ENCODE measurements at places on chromosomes 1 and 21. TPM values are rescaled to one million over a fixed set of nuclear protein-coding genes. Genes with fewer than 3 reads are reported as not detected.

DNA sequence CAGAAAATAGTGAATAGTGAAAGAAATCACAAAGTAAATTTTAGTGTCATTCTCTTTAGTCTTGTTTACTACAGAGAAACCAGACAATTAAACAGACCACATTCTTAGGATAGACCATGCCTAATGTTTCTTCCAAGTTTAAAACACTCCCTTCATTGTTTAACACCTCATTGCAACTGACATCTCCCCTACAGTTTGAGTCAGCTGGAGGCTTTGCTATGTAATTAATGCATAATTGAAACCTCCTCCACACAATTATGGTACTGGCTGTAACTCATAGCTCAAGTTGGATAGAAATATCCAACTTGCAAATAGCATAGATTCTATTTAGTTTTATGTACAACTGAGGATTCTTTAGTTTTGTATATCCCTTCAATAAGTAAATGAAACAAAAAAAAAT, 35.2 kb upstream of the B3GALT2 start:
- H3K27ac ChIP-seq: no peak overlapping the region
- H3K36me3 ChIP-seq: peaks cover 51% of the 10 kb centered on the region
- no peak overlapping the region for H3K4me3 ChIP-seq
- no peak for DNase-seq
- no peaks in the 10 kb centered on the region for H3K27me3 ChIP-seq

DNA sequence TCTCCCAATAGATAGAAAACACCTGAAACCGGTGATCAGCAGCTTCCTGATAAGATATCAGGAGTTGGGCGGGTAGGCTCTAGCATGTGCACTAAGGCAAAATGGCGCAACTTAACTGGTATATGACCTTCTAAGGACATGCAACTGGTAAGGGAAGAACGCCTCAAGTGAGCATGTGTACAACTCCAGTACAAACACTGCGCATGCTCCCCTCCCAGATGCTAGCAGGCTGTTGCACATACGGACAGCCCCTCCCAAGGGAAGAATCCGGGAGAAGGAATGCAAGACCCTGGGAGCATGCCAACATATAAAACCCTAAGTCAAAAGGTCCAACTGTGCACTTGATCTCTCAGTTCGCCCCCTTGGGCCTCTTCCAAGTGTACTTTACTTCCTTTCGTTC, 110.8 kb downstream of the TSEN15 start:
- no peaks in the 10 kb centered on the region for H3K4me1 ChIP-seq
- DNase-seq: no peak

- no peak for DNase-seq
- H3K4me1 ChIP-seq: no peaks in the 10 kb centered on the region
- no peaks in the 10 kb centered on the region for H3K36me3 ChIP-seq
These were observed 11.1 kb downstream of the COL18A1 start for GRCh38 chr21:45415943-45416611.

The DFFA gene
- total RNA-seq: 102 TPM

DNA sequence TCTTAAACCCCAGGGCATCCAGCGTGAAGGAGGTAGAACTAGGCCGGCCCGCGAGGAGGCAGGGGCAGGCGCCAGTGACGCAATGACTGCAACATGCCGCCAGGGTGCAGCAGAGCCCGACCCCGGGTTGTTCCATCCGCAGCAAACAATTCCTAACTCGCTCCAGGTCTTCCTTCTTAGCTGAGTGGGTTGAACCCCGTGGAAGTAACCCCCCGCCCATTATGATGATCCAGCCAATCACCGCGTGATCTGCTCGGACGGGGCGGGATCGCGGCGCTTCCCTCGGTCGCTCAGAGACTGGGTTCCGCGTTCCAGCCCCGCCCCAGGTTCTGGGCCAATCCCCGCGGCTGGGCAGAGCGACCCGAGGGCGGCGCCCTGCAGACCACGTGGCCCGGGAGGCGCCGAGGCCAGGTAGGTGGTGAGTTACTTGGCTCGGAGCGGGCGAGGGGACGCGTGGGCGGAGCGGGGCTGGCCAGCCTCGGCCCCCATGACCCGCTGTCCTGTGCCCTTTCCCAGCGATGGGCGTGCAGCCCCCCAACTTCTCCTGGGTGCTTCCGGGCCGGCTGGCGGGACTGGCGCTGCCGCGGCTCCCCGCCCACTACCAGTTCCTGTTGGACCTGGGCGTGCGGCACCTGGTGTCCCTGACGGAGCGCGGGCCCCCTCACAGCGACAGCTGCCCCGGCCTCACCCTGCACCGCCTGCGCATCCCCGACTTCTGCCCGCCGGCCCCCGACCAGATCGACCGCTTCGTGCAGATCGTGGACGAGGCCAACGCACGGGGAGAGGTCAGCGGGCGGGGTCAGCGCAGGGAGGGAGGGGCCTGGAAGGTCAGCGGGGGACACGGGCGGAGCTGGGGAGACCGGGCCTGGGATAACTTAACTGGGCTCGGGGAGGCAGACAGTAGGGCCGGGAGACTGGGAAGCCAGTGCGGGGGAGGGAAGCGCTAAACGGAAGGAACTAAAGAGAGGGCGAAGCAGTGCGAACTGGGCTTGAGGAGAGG, at the start of gene DUSP23:
DUSP23 (plus strand) TSS at position 380 of the 1,000 bp plus-strand sequence; CDS start at position 519, 139 bp downstream.
- peak; percentile 97 for DNase-seq
- H3K4me3 ChIP-seq: peak within 1 kb of the TSS; percentile 79
- peak within 1 kb of the TSS; percentile 49 for H3K27ac ChIP-seq

The PSRC1 gene
- 12.2 TPM for total RNA-seq

The ELAVL4 gene
- not detected for total RNA-seq

The PTBP2 gene
- total RNA-seq: 10.9 TPM

- H3K27me3 ChIP-seq: peaks cover 11% of the 10 kb centered on the region
- H3K4me1 ChIP-seq: peaks cover 4% of the 10 kb centered on the region
- no peak for DNase-seq
- no peak overlapping the region for H3K4me3 ChIP-seq
These were observed 107.9 kb downstream of the ZNF648 start for GRCh38 chr1:181953596-181953995.

- H3K4me3 ChIP-seq: no peak overlapping the region
- DNase-seq: no peak
- no peaks in the 10 kb centered on the region for H3K36me3 ChIP-seq
- no peak overlapping the region for H3K27ac ChIP-seq
These were observed 29.4 kb upstream of the SOD1 start for GRCh38 chr21:31629972-31630711.

The CACNA1E gene
- 0.04 TPM for total RNA-seq

GRCh38 chr1:225879521-225880221, 2.5 kb downstream of the TMEM63A start:
- no peaks in the 10 kb centered on the region for H3K27me3 ChIP-seq
- no peak for DNase-seq
- peak overlapping the region; percentile 87 for H3K27ac ChIP-seq
- peaks cover 13% of the 10 kb centered on the region for H3K36me3 ChIP-seq
- peak overlapping the region; percentile 86 for H3K4me3 ChIP-seq

The C1orf185 gene
- not detected for total RNA-seq

GRCh38 chr1:60560701-60561100, 487.1 kb upstream of the C1orf87 start:
- peaks cover 4% of the 10 kb centered on the region for H3K27me3 ChIP-seq
- H3K27ac ChIP-seq: no peak overlapping the region
- H3K4me1 ChIP-seq: no peaks in the 10 kb centered on the region
- no peak for DNase-seq

The ACOT11 gene
- 1.3 TPM for total RNA-seq

GRCh38 chr1:35210321-35211119, 17.6 kb upstream of the SFPQ start:
- no peaks in the 10 kb centered on the region for H3K4me1 ChIP-seq
- H3K4me3 ChIP-seq: no peak overlapping the region
- H3K27ac ChIP-seq: no peak overlapping the region
- H3K36me3 ChIP-seq: no peaks in the 10 kb centered on the region
- no peaks in the 10 kb centered on the region for H3K27me3 ChIP-seq
- DNase-seq: no peak

GRCh38 chr1:216766633-216767327, 43.6 kb upstream of the ESRRG start:
- no peaks in the 10 kb centered on the region for H3K27me3 ChIP-seq
- no peak overlapping the region for H3K4me3 ChIP-seq
- H3K4me1 ChIP-seq: no peaks in the 10 kb centered on the region
- no peak for DNase-seq
- no peaks in the 10 kb centered on the region for H3K36me3 ChIP-seq

- DNase-seq: no peak
- no peak overlapping the region for H3K27ac ChIP-seq
- H3K4me3 ChIP-seq: no peak overlapping the region
- H3K36me3 ChIP-seq: no peaks in the 10 kb centered on the region
- peaks cover 11% of the 10 kb centered on the region for H3K4me1 ChIP-seq
These were observed 12.5 kb downstream of the DMAP1 start for GRCh38 chr1:44225761-44226160.

GRCh38 chr1:145961425-145962156, 2.8 kb downstream of the ANKRD34A start:
- H3K27ac ChIP-seq: peak overlapping the region; percentile 89
- DNase-seq: peak; percentile 75
- H3K27me3 ChIP-seq: no peaks in the 10 kb centered on the region
- H3K36me3 ChIP-seq: peaks cover 16% of the 10 kb centered on the region
- H3K4me1 ChIP-seq: peaks cover 47% of the 10 kb centered on the region

- H3K27ac ChIP-seq: no peak overlapping the region
- no peaks in the 10 kb centered on the region for H3K36me3 ChIP-seq
- H3K27me3 ChIP-seq: peaks cover 3% of the 10 kb centered on the region
- DNase-seq: no peak
These were observed 130.7 kb downstream of the GIPC2 start for GRCh38 chr1:78176448-78176847.

- H3K27me3 ChIP-seq: no peaks in the 10 kb centered on the region
- H3K4me1 ChIP-seq: peaks cover 25% of the 10 kb centered on the region
- DNase-seq: no peak
- H3K27ac ChIP-seq: no peak overlapping the region
- H3K4me3 ChIP-seq: no peak overlapping the region
These were observed 2.5 kb upstream of the ARL8A start for GRCh38 chr1:202146993-202147392.

The TMCO4 gene
- 13.9 TPM for total RNA-seq
